Sigmoid colon (tissue), 7 donors: ENCODE measurements at places on chromosomes 2 and 18.
A peak's percentile ranks its signal among the peaks of the same experiment; 100 is the strongest.

DNA sequence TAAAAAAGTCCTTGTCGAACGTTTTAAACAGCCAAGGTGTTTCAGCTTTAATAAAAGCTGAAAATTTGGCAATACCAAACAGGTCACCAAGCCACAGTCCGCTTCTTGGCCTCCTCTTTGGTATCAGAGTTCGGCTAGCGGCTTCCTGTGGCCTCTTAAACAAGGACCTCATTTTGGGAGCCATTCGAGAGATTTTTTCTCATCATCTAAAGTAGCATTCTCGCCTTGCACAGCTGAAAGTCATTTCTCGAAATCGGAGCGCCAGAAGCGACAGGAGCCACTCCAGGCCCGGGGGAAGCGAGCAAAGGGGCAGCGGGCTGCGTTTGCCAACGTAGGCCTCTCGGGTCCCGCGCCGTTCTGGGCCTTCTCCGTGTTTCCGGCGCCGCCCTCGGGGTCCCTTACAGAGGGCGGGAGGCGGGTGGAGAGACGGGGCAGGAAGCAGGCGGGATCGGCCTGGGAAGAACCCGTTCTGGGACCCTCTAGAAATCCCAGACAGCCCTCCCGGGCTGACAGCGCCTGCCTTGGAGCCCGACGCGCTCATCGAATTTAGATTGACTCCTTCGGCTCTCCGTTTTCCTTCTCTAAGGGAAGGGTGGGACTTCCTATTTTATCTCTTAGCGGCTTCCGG lies 522 bp upstream of the ZNF407 start:
- DNase-seq = peak; percentile 87

GRCh38 chr2:175168564-175168945 lies 552 bp upstream of the ATF2 start:
- no peak for DNase-seq

GRCh38 chr2:147173798-147174197 lies 671.0 kb upstream of the ACVR2A start:
- DNase-seq = no peak

DNA sequence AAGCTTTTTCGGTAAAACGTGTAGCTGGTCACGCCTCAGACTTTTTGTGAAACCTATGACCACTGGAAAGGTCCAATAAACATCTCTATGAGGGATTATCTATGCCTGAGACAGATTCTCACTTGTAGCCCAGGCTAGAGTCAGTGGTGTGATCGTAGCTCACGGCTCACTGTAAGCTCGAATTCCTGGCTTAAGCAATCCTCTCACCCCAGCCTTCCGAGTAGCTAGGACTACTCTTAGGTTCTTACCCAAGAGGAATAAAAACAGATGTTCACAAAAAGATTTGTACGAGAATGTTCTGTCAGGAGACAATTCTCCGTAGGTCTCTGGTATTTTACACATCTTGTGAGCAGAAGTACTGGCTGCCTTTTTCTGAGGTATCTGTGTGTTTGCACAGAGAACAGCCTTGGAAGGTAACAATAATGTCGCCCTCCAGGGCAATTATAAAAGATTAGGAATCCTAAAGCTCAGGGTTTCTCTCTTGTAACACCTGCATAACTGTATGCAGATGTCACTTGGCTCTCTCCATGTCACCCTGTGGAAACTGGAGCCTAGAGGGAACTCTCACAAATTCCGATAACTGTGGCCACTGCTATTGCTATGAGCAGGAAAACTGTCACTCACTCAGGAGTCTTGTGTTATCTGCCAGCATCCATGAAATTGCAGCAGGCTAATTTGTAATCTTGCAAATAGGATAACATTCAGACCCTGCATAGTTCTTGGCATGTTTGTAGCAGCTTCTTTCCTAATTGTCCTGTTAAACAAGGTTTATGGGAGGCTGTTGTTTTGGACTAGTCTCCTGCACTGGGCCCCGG lies 25.5 kb upstream of the RALBP1 start:
- no peak for DNase-seq

GRCh38 chr2:86533589-86533988 lies 29.7 kb downstream of the CHMP3 start:
- no peak for DNase-seq

GRCh38 chr2:237540823-237541222 lies 25.6 kb upstream of the PRLH start:
- DNase-seq = peak; percentile 80

- DNase-seq = peak; percentile 33
Observed at GRCh38 chr2:231923951-231924888, 2.0 kb downstream of the NPPC start.

DNA sequence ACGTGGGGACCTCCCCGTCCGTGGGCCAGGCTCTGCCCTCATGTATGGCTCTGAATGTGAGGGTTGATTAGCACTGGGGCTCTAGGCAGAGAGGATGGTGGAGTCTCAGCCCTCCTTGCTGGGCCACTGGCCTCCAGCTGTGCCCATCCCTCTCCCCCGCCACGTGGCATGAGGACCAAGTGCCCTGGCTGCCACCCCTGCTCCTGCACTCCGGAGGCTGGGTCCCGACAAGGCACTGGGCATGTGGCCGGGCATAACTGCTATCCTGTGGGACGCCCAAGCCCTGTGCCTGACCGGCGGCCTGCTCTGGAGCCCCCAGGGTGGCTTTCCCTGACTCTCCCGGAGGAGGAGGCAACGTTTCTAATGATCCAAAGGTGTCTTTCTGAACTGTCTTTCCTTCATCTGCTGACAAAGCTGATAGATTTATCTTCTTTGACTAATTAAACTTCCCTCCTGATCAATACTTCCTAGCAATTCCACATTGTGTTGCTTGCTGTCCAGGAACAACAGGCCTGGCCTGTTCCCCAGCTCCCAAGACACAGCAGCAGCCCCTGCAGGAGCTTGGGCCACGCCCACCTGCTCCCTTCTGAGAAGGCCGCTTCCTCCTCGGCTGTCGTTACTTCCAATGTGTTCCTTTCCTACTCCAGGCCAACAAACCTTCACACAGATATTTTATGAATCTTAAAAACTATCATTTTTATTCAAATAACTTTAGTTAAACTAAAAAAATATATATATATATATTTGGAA lies 132.0 kb downstream of the SNTG2 start:
- DNase-seq = no peak

- DNase-seq = no peak
Observed at GRCh38 chr2:176083796-176084261, at the start of gene EVX2. TSS of gene EVX2 (minus strand) at chr2:176083962. CDS start at chr2:176083776, 186 bp downstream.

GRCh38 chr18:56748698-56749268 lies 97.6 kb downstream of the WDR7 start:
- no peak for DNase-seq

DNA sequence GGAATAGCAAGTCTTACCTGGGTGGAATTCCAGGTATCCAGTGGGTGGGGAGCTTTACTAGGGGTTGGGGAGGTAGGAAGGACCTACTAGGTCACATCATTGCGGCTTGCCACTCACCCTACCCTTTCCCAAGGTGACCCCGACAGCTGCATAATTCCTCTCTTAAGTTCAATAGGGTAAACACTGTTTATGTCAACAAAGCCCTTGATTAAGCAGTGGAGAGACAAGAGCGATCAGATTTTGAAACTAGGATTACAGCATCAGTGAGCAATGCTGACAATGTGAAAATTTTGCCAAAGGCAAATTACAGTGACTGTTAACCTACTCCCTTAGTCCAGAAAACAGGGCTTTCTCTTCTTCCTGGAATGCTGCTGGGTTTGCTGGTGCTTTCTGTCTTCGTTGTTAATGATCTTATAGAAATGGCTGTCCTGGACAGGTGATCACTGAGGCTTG lies 14.5 kb downstream of the SLC19A3 start:
- DNase-seq = no peak

DNA sequence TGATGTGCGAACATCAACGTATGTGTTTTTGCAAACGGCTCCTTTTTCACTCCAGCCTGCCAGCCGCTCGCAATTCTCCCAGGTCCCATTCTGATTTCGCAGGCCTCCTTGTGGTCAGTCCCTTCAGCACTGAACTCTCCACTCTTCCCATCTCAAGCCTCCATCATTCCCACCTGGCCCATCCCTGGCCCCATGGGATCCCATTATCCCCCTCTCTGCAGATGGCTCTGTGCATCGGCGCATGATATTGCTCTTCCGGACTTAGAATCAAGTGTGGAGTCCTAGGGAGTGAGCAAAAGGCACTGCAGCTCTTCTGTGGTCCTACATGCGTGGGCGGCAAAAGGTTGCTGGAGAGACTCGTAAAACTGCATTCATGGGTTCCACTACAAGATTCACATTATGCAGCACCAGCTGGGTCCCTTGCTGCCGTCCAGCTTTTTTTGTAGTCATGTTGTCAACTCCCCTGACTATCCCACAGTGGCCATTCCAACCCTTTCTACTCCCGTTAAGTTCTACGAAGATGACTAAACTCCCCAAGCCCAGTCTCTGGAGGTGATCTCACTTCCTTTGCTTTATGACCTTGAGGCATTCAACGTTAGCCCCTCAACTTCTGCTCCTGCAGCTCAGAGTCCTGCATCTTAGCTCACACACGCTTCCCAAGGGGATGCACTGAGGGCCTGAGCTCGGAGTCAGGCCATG lies 125.3 kb upstream of the NRP2 start:
- no peak for DNase-seq

GRCh38 chr2:157572725-157573124 lies 55.9 kb downstream of the ACVR1C start:
- no peak for DNase-seq

- DNase-seq = no peak
Observed at GRCh38 chr2:15835991-15836688, 104.2 kb upstream of the MYCN start.

DNA sequence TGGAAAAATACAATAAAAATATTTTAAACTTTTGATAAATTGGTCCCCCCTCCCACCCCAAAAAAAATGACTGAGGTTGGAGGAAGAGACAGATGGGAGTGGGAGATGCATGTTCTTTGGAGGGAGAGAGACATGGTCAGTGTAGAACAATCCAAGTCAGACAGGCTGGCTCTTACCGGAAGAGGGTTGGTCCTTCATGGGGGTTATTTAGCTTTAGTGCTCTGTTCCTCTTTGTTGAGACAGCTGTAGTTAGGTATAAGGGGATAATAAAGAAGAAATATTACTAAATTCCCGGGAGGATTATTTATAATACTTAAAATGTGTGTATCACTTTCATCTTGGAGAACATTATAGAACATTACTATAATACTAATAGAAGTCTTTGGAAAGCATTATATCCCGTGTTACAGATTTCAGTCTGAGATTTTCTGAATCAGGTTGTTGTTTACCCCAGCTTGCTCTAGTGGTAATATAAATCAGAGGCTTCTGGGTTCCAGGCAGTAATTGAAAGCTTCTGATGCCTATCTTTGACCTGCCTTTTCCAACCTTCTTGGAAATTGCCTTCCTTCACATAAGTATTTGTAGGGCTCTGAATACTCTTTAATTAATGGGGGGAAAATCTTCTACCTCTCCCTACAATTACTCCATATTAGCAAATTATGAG lies 87.7 kb downstream of the SPTBN1 start:
- no peak for DNase-seq

DNA sequence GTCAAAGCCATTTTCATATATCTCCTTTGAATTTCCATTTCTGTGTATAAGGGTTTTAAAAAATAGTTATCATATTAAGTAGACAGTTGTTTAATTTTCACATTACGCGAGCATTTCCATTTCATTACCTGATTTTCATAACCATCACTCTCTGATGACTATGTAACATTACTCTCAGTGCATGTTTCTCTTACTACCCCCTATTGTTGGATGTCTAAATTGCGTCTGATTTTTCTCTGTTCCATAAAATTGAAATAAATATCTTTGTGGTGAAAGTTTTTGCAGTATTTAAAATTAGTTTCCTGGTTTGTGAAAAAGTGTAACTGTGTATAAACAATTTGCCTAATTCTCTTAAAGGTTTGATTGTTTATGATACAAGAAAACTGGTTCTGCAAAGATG lies 123.8 kb downstream of the MYO1B start:
- no peak for DNase-seq

- DNase-seq = no peak
Observed at GRCh38 chr2:150247481-150247880, 240.0 kb downstream of the RND3 start.

DNA sequence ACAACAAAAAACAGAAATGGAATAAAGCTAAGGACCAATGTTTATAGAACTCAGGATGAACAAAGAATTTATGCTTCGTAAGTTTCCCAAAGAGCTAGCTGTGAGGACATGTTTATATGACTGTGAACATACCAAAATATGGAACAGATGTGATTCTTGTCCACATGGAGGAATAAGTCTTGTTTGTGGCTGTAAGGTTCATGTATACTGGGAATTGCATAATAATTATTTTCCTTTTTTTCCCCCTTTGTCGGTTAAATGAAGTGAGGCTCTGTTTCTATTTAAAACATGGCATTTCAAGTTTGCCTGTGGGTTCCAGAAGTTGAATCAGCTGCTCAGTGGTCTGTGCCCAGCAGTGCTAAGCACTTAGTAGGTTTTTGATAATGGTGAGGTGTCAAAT lies 108.1 kb downstream of the FHOD3 start:
- DNase-seq = no peak

GRCh38 chr18:32629292-32629691 lies 143.5 kb downstream of the KLHL14 start:
- no peak for DNase-seq

DNA sequence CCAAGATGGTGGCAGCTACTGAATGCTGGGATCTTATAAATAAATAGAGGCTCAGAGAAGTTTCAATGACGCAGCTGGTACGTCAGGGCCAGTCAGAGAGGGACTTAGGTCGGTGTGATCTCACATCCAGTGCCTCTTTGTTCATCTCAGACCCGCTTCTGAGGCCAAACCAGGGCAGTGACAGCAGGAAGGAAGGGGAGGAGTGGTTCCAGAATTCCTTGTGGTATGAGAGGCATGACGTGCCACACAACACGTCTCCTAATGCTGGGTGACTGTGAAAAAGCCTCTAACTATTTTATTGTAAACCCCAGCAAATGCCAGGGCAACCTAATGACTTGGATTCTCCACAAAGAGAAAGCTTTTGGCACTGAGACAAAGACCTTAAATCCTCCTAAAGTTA lies 423.3 kb downstream of the LPIN1 start:
- DNase-seq = peak; percentile 74

- DNase-seq = peak; percentile 67
Observed at GRCh38 chr2:164917296-164917903, 37.9 kb downstream of the SLC38A11 start.

DNA sequence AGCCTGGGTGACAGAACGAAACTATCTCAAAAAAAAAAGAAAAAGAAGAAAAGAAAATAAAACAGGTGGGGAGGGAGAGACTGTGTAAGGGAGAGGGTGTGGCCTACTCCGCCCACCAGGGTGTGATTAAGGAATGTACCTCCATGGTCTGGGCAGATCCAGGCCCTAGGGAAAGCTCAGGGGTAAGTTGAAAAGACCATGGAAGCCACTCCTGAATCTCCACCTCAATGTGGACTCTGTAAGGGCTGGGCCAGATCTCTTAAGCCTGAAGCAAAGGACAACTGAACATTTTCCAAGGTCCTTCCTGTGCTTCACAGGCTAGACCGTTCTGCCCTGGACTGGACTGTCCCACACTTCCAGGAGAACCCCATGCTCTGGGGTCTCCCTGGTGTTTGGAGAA lies 9.7 kb upstream of the ATG16L1 start:
- DNase-seq = no peak
